Foreskin fibroblast (primary cell): ENCODE measurements at places on chromosomes 12 and 14.

GRCh38 chr12:67039995-67040860, 228.9 kb upstream of the CAND1 start:
- no peak for DNase-seq

DNA sequence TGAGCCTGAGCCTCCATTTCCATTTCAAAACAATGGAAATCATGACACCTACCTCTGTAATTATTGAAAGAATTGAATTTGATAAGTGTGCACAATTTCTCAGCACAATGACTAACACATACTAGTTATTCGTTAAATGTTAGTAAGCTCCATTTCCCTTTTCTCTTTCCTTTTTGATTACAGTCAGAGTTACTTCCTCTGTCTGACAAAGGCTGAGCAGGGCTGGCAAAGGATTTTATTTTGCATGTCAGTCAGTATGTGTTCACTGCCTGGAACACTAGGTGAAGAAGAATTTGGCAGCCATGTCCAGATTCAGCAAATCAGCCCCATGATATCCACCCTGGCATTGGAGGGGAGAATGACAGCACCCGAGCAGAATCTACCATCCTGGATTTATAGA, 12.2 kb upstream of the RHOJ start:
- DNase-seq, result peak; percentile 15

DNA sequence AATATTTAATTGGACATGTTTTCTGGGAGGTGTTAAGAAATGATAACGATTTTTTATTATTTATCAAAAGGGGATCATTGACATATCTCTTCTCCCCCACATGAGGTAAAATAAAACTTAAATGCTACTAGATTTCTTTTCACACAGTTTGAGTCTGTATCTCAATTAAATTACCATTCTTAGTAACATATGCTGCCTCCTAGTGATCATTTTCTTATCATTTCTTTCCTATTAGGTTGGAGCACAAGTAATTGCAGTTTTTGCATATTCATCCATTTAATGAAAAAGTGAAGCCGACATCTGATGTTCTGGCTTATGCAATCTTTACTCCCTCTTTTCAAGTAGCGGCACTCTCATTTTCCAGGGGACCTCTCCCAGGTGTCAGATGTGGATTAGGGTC, 24.9 kb downstream of the PUS7L start:
- DNase-seq, result no peak

DNA sequence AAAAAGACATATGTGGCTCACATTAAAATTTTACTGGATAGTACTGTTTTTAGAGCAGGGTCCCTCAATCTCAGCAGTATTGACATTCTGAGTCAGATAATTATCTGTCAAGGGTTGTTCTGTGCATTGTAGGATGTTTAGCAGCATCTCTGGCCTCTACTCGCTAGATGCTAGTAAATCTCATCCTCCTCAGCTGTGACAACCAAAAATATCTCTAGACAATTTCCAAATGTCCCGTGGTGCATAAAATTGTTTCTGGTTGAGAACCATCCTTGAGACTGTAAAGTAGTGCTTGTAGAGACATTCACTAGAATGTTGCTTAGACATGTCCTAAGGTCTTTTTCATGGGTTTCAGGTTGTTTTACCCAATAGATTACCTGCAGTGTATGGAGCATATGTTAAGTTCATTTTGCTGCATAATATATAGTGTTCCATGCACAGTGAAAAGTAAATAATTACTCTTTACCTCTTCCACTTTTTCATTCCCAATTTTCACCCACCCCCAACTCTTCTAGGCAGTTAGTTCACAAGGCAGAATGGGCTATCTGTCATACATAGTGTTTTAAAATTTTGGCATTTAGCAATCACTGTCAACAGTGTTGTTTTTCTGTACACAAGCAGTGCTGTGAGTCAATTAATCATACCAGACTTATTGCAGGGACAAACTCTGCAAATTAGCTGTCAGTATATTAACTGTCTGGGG, 200.2 kb upstream of the SLC38A2 start:
- DNase-seq, result no peak

- DNase-seq, result no peak
Measured at GRCh38 chr12:14577344-14577743, 9.7 kb upstream of the PLBD1 start.

DNA sequence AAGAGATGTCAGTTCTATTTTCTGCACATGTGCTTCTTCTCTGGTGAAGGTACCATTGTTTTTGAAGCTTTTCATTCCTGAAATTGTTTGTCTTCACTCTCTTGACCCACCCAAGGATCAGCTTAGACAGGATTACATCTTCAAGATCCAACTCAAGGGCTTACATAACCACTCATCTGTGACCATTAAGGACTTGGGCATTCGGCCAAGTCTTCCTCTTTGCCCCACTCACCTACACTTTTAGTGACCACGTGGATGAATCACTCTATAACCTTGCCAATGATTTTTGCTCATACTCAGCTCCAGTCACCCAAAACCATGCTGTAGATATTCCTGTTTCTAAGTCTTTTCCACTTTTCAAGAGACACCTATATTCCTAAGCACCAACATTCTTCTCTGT, 36.5 kb upstream of the SSTR1 start:
- peak; percentile 19 for DNase-seq

- DNase-seq, result no peak
Measured at GRCh38 chr14:87629788-87630187, 363.2 kb downstream of the GALC start.

- no peak for DNase-seq
Measured at GRCh38 chr12:109997393-109997792, 1.2 kb upstream of the GIT2 start.

DNA sequence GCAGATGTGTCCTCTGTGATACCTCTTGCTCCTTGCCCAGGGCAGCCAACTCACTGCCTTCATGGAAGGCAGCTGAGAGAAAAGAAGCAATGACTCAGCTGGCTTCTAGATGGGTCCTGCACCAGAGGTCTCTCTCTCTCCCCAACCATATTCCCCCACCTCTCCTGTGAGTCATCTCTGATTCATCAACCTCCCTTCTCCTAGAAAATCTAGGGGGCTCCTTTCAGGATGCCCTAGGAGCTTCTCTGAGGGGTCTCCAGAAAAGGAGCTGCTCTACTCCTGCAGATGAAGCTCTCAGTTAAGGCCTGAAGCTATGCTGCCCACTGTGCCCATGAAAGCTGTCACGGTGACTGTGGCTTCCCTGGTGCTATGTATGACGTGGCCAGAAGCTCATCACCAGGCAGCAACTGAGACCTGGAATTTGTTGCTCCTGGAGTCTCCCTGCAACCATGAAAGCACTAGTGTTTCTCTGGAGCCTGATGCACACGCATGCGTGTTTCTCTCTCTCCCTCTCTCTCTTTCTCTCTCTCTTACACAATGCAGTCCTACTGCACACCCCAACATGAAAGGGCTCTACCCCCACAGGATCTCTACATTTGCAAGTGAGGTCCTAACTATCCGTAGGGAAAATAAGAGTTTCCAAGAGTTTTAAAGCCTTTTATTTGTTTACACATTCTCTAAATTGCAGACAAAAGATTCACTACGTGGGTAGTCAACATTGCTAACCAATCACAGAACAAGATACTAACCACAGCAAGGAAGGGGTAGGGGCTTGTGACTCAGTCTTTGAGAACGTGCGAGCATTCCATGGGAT, 285.3 kb downstream of the DPF3 start:
- DNase-seq, result peak; percentile 93

- DNase-seq, result no peak
Measured at GRCh38 chr14:104206281-104206904, 68.0 kb downstream of the KIF26A start.

- DNase-seq, result no peak
Measured at GRCh38 chr12:34142430-34142829, 120.1 kb downstream of the ALG10 start.

GRCh38 chr12:95972832-95973456, 23.2 kb downstream of the HAL start:
- no peak for DNase-seq

- DNase-seq, result no peak
Measured at GRCh38 chr12:101287357-101287756, 7.5 kb downstream of the UTP20 start.

- DNase-seq, result peak; percentile 4
Measured at GRCh38 chr12:127925971-127926370, 341.0 kb upstream of the TMEM132C start.

GRCh38 chr14:29810682-29811081, 117.0 kb downstream of the PRKD1 start:
- DNase-seq, result peak; percentile 30

DNA sequence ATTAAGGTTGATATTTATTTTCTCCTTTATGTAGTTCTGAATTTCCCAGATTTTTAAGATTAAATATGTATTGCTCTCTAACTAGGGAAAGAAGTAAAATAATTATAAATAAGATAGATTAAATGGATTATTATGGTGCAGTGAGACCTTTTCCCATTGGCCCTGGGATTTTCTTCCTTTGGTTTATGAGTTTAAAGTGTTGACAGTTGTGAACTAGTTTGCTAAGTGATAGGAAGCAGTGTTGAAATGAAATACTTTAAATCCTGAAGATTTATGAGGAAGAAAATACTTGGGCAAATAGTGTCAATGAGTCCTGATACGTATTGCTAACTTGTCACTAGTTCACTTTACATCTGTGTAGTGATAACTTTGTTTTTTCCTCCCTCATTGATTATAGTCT, 188.9 kb downstream of the RAD51B start:
- DNase-seq, result no peak

DNA sequence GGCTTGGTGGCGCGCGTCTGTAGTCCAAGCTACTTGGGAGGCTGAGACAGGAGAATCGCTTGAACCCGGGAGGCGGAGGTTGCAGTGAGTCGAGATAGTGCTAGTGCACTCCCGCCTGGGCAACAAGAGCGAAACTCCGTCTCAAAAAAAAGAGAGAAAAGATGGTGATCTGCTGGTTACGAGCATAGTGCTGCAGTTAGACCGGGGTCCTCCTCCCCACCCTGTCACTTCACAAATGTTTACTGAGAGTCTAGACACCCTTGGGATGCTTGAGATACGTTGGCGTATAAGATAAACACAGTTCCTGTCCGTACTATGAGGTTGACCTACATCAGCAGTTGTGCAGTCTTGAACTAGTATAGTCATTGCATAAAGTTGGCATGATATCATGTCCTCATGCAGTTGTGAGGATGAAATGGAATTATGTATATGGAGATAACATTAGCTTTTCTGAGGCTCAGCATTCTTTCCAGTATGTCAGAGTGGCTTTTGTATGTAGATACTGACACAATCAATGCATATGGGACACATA, 787 bp downstream of the ACAD10 start:
- DNase-seq, result no peak

DNA sequence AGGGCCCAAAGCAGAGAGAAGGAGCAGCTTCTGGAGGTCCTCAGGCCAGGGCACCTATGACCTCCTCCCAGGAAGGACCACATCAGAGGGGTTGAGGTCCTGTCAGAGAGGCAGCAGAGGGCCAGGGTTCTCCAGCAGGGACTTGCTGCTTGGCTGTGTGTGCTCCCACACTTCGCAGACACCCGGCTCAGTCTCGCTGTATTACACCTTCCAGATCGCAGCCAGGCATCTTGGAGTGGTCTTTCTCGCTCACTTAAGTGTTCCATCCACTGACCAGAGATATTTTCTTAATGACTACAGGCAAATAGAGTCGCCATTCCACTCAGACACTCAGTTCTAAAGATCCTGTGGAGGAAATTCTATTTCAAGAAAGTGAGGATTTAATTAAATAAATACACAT, 84.3 kb downstream of the PRIMA1 start:
- DNase-seq, result no peak

- no peak for DNase-seq
Measured at GRCh38 chr12:23803540-23803939, 145.9 kb downstream of the SOX5 start.

GRCh38 chr14:90534091-90534837, 137.4 kb downstream of the CALM1 start:
- DNase-seq, result no peak

- DNase-seq, result no peak
Measured at GRCh38 chr14:28761438-28762291, 4.9 kb upstream of the FOXG1 start.

GRCh38 chr12:5881666-5882065, 63.4 kb downstream of the ANO2 start:
- DNase-seq, result no peak

DNA sequence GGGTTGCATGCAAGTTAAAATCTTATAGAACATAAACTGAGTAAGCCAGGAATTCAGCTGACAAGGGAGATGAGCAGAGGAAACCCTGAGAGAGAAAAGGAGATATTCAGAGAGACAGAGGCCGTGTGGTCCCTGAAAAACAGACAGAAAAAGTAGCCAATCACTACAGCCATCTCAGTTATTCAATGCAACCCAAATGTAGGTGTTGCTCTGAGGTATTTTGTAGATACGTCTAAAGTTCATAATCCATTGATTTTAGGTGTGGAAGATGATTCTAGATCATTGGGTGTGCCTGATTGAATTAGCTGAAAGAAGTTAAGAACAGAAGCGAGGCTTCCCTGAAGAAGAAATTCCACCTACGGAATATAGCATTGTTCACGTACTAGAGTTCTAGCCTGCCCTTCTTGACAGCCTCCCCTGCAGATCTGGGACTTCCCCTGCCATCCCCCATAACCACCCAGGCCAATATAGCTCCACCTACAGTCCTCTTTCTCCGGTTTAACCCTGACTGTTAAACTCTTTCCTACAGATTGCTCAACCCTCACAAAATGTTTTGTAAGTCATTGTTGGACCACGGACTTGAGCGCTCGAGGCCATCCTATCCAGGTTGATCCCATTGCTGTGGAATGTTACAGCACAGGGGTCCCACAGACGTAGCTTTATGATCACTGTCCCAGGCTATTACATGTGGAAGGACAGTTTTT, 21.7 kb downstream of the AICDA start:
- no peak for DNase-seq

DNA sequence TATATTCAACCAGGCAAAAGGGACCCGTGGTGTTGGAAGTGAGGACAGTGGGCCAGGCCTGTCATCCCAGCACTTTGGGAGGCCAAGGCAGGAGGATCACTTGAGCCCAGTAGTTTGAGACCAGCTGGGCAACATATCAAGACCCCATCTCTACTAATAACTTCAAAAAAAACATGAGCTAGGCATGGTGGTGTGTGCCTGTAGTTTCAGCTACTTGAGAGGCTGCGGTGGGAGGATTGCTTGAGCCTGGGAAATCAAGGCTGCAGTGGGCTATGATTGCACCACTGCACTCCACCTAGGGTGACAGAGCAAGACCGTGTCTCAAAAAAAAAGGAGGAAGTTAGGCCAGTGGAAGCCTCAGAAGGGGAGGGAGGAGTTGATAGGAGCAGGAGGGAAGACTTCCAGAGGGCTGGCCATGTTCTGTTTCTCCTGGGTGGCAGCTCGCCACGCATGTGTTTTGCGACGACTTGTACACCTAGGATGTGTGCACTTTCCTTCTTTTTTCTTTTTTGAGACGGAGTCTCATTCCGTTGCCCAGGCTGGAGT, 10.1 kb downstream of the SLC25A29 start:
- no peak for DNase-seq
